ENCODE measurements at places on chromosomes 5 and 9. TPM values are rescaled to one million over a fixed set of nuclear protein-coding genes. Genes with fewer than 3 reads are reported as not detected.
A peak's percentile ranks its signal among the peaks of the same experiment; 100 is the strongest.

Gene ARL14EPL
- polyA plus RNA-seq = not detected

Gene DAB2
- 533 TPM for polyA plus RNA-seq

Gene PPP3R2
- not detected for polyA plus RNA-seq

Gene OR13D1
- polyA plus RNA-seq = not detected

Gene TPPP
- polyA plus RNA-seq = not detected

Gene SH3RF2
- polyA plus RNA-seq = 0.37 TPM

Gene SPINK7
- not detected for polyA plus RNA-seq

Gene ENHO
- 0.35 TPM for polyA plus RNA-seq

DNA sequence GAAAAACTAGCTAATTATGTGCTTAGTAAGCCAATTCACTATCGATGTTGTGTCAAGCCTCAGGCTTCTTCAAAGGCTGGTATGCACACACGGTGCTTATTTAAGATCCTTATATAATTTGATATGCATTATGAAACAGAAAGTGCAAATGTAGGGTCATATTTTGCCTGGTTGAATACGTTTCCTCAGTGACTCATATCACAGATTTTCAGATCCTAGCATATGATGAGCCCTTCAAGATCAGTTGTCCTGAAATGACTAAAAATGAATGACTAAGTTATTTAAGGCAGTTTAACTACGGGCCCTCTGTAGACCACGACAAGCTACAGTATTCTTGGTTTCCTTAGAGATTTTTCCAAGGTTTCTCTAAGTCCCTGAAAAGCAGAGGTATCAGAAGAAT is 778.3 kb downstream of the PRELID2 start:
- peak; percentile 33 for DNase-seq
- H3K4me1 ChIP-seq = no peaks in the 10 kb centered on the region
- H3K27me3 ChIP-seq = no peaks in the 10 kb centered on the region
- H3K27ac ChIP-seq = no peak overlapping the region
- H3K4me3 ChIP-seq = no peak overlapping the region

- H3K4me1 ChIP-seq = peaks cover 14% of the 10 kb centered on the region
- peak overlapping the region; percentile 34 for H3K4me3 ChIP-seq
- peak; percentile 90 for DNase-seq
- H3K36me3 ChIP-seq = no peaks in the 10 kb centered on the region
- peaks cover 9% of the 10 kb centered on the region for H3K27me3 ChIP-seq
Measured at GRCh38 chr5:17398431-17398830, 99.6 kb upstream of the TAF11L2 start.

- DNase-seq = no peak
- peaks cover 8% of the 10 kb centered on the region for H3K36me3 ChIP-seq
- no peaks in the 10 kb centered on the region for H3K27me3 ChIP-seq
- no peak overlapping the region for H3K4me3 ChIP-seq
Measured at GRCh38 chr5:177510567-177511053, 984 bp upstream of the DOK3 start.

GRCh38 chr9:134099123-134099761 is 31.4 kb upstream of the BRD3 start:
- H3K4me3 ChIP-seq = no peak overlapping the region
- H3K36me3 ChIP-seq = no peaks in the 10 kb centered on the region
- H3K27me3 ChIP-seq = peaks cover 4% of the 10 kb centered on the region
- DNase-seq = peak; percentile 40

DNA sequence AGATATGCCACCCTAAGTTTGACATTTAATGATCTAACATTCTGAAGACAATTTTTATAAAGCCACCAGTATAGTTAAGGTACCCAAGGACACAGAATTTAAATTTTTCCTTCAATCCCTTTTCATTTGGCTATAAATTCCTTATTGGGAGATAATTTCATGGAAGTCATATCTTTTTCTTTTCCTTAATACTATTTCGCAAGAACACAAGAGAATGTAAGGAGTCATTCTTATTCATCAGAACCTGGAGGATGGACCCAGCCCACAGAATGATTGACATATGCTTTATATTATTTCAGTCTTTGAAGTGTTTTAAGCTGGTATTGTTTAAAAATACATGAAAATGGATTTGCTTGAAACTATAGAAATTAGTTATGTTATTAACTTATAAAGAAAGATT is 79.6 kb downstream of the DROSHA start:
- H3K27me3 ChIP-seq = no peaks in the 10 kb centered on the region
- peak; percentile 30 for DNase-seq
- H3K4me1 ChIP-seq = peaks cover 11% of the 10 kb centered on the region
- no peak overlapping the region for H3K27ac ChIP-seq
- no peak overlapping the region for H3K4me3 ChIP-seq
- peaks cover 49% of the 10 kb centered on the region for H3K36me3 ChIP-seq

- no peak overlapping the region for H3K27ac ChIP-seq
- H3K36me3 ChIP-seq = no peaks in the 10 kb centered on the region
Measured at GRCh38 chr5:120806202-120806601, 342.1 kb downstream of the PRR16 start.

GRCh38 chr5:33650911-33651310 is 210.1 kb downstream of the TARS1 start:
- H3K27ac ChIP-seq = peak overlapping the region; percentile 62
- H3K4me3 ChIP-seq = no peak overlapping the region
- H3K27me3 ChIP-seq = no peaks in the 10 kb centered on the region
- H3K4me1 ChIP-seq = peaks cover 26% of the 10 kb centered on the region

GRCh38 chr5:152736906-152737305 is 331.8 kb upstream of the NMUR2 start:
- H3K27ac ChIP-seq = no peak overlapping the region
- H3K27me3 ChIP-seq = no peaks in the 10 kb centered on the region
- no peaks in the 10 kb centered on the region for H3K4me1 ChIP-seq
- H3K36me3 ChIP-seq = no peaks in the 10 kb centered on the region
- DNase-seq = no peak

- no peaks in the 10 kb centered on the region for H3K36me3 ChIP-seq
- H3K27me3 ChIP-seq = 0 out of 2 replicates have a peak, but pooled peaks cover 23% of the 10 kb centered on the region
- no peak overlapping the region for H3K27ac ChIP-seq
- H3K4me1 ChIP-seq = no peaks in the 10 kb centered on the region
Measured at GRCh38 chr9:83183621-83184020, 120.7 kb upstream of the RASEF start.

- H3K4me1 ChIP-seq = no peaks in the 10 kb centered on the region
- no peak overlapping the region for H3K27ac ChIP-seq
- peak; percentile 5 for DNase-seq
- H3K36me3 ChIP-seq = no peaks in the 10 kb centered on the region
Measured at GRCh38 chr5:6302684-6303083, 75.7 kb downstream of the MED10 start.

DNA sequence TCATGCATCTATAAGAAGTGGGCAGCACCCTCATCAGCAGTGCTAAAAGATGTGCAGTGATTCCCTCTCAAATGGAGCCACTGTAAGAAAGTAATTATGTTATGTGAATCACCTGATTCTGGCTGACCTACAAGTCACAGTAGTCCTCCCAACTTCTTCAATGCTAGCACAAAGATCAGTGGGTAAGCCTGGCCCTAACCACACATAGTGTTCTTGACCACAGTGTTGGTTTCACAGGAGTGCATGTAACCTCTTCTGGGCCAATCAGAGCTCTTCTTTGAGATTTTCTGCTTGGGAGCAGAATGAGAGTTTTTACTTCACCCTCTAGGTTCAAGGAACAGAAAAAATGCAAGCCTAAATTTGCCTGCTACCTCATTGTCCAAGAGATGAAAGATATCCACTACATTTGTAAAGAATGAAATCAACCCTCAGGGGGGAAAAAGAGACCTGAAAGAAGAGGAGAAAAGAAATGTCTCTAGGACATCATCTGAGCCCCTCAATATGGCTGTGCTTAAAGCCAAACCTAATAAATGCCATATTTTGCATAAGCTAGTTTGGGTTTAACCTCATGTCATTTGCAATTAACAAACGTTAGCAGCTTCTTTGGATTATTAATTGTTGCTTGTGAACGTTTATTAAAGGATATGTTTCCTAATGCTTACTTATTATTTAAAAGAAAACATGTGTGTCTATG is 65.3 kb upstream of the ADRB2 start:
- DNase-seq = no peak
- no peak overlapping the region for H3K27ac ChIP-seq
- 0 out of 2 replicates have a peak, but pooled peaks cover 12% of the 10 kb centered on the region for H3K27me3 ChIP-seq
- H3K4me1 ChIP-seq = no peaks in the 10 kb centered on the region
- no peak overlapping the region for H3K4me3 ChIP-seq

GRCh38 chr5:80960531-80961375 is 590 bp downstream of the RASGRF2 start:
- DNase-seq = peak; percentile 19
- peak overlapping the region; percentile 39 for H3K4me3 ChIP-seq
- no peaks in the 10 kb centered on the region for H3K36me3 ChIP-seq
- no peak overlapping the region for H3K27ac ChIP-seq
- H3K27me3 ChIP-seq = peaks cover 78% of the 10 kb centered on the region
- no peaks in the 10 kb centered on the region for H3K4me1 ChIP-seq

DNA sequence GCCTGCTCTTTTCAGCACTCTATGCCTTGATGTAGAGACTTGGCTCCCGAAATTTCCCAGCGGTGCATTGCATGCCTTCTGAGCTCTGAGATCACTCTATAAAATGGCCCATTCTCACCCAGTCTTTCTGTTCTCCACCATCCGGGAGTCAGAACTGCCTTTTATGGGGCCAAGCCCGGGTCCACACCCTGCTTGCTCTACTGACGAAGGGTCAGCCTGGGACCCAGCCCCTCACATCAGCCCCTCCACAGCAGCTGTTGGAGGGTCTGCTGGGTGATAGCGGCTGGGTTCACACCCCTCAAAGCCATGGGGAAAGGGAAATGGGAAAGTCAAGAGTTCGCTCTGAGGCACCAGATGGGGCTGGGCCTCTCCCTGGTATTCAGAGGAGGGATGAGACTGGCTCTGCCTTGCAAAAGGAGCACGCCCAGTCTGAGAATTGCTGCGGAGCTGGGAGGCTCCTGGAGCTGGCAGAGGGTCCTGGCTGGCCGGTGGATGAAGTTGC is 66.0 kb upstream of the ORM1 start:
- no peaks in the 10 kb centered on the region for H3K36me3 ChIP-seq
- H3K4me3 ChIP-seq = no peak overlapping the region
- H3K27ac ChIP-seq = no peak overlapping the region
- H3K4me1 ChIP-seq = no peaks in the 10 kb centered on the region
- no peak for DNase-seq
- H3K27me3 ChIP-seq = no peaks in the 10 kb centered on the region

GRCh38 chr9:137610944-137611343 is 5.5 kb downstream of the ARRDC1 start:
- H3K27ac ChIP-seq = no peak overlapping the region
- H3K27me3 ChIP-seq = no peaks in the 10 kb centered on the region
- peaks cover 18% of the 10 kb centered on the region for H3K4me1 ChIP-seq
- H3K36me3 ChIP-seq = no peaks in the 10 kb centered on the region
- H3K4me3 ChIP-seq = no peak overlapping the region
- no peak for DNase-seq

GRCh38 chr5:138366632-138367382 is 14.3 kb downstream of the KDM3B start:
- peaks cover 19% of the 10 kb centered on the region for H3K4me1 ChIP-seq
- no peak overlapping the region for H3K27ac ChIP-seq
- no peaks in the 10 kb centered on the region for H3K36me3 ChIP-seq
- no peaks in the 10 kb centered on the region for H3K27me3 ChIP-seq

GRCh38 chr5:1673042-1673677 is 126.5 kb downstream of the MRPL36 start:
- no peak overlapping the region for H3K4me3 ChIP-seq
- H3K36me3 ChIP-seq = no peaks in the 10 kb centered on the region
- H3K27ac ChIP-seq = no peak overlapping the region
- peaks cover 26% of the 10 kb centered on the region for H3K27me3 ChIP-seq
- no peaks in the 10 kb centered on the region for H3K4me1 ChIP-seq
- no peak for DNase-seq

DNA sequence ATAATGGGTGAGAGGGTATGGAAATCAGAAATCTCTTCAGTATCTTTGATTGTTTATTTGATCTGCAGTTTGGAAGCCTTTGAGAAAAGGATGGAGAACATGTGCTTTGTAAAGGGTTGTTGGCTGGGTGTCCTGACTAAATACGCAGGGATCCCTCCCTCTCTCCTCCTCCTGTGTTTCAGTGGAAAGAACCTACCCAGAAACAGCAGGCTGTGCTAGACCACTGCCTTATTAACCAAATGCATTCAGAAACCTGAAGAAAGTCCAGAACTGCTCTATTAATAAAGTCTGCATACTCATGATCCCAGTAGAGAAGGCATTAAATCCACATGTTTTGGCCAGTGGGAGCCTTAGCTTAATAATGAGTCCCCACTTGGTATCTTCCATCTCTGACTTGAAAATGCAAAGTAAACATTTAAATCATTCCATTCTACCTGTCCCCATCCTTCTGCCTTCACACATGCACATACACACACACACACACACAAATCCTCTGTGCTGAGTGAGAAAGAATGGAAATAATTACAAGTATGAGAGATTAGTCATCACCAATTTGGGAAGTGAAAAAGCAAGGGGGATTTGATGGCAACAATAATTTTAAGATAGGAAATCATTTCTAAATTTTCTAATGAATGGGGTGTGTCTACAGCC is 10.0 kb upstream of the LECT2 start:
- H3K27ac ChIP-seq = no peak overlapping the region
- H3K36me3 ChIP-seq = no peaks in the 10 kb centered on the region
- peaks cover 12% of the 10 kb centered on the region for H3K4me1 ChIP-seq
- no peak overlapping the region for H3K4me3 ChIP-seq
- no peaks in the 10 kb centered on the region for H3K27me3 ChIP-seq
- peak; percentile 41 for DNase-seq

- peaks cover 74% of the 10 kb centered on the region for H3K36me3 ChIP-seq
- no peaks in the 10 kb centered on the region for H3K27me3 ChIP-seq
- H3K27ac ChIP-seq = no peak overlapping the region
- H3K4me3 ChIP-seq = no peak overlapping the region
Measured at GRCh38 chr5:146165460-146165859, 17.0 kb downstream of the LARS1 start.

Measured in GM23248 (cell line).